Tibial nerve (tissue), 4 donors: ENCODE measurements at places on chromosomes 13 and 19.

DNA sequence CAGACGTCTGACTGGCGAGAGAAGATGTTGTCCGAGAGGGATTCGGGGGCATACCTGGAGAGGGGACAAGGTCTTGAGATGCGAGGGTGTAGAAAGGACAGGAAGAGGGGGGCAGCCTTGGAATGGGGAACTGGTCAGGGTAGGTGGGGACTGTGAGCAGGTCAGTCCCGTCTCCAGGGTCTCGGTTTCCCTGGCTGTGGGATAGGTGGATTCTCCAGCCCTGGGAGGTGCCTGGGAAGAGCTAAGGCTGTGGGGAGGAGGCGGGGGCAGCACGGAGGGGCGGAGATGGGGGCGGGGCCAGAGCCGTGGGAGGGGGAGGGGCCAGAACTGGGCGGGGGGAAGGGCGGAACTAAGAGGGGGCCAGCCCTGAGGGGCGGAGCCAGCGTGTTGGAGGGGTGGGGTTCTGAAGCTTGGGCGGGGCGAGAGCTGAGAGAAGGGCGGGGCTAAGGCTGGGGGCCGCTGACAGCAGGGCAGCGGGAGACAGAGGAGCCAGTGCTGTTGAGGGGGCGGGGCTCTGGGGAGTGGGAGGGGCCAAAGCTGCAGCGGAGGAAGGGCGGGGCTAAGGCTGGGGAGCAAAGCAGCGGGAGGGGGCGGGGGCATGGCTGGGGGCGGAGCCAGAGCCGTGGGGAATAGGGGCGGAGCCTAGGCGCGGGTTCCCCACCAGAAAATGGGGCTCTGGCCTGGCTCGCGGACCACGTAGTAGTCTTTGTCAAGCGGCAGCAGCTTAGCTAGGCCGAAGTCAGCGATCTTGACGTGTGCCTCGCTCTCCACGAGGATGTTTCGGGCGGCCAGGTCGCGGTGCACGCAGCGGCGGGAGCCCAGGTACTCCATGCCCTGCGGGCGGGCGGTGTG, 9.5 kb upstream of the INSL3 start:
- no peaks in the 10 kb centered on the region for H3K36me3 ChIP-seq
- H3K27ac ChIP-seq, result no peak overlapping the region
- peak; percentile 47 for DNase-seq
- H3K27me3 ChIP-seq, result no peaks in the 10 kb centered on the region
- no peak overlapping the region for H3K4me3 ChIP-seq

DNA sequence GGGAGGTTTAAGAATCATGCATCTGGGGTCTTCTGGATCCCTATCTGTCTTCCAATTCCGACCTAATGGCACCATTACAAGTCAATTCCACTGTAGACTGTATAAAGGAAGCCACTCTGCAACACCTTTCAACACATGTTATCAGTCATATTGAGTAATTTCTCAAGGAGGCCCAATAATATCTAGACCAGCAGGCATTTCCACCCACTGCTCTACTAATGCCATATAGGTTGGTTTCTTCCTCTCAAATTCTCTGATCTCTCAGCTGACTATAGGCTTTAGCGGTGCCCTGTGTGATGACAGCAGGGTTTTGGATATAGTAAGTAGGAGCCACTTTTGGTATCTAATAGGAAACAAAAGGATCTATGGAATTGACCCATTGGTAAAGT, 12.4 kb upstream of the ITM2B start:
- no peak overlapping the region for H3K4me3 ChIP-seq
- H3K27me3 ChIP-seq, result no peaks in the 10 kb centered on the region
- H3K4me1 ChIP-seq, result no peaks in the 10 kb centered on the region

GRCh38 chr13:39777527-39778061, 122.1 kb downstream of the COG6 start:
- H3K27ac ChIP-seq, result no peak overlapping the region
- H3K4me3 ChIP-seq, result no peak overlapping the region
- peaks cover 18% of the 10 kb centered on the region for H3K4me1 ChIP-seq
- no peak for DNase-seq

- no peak overlapping the region for H3K27ac ChIP-seq
- no peak for DNase-seq
- H3K4me3 ChIP-seq, result no peak overlapping the region
- H3K27me3 ChIP-seq, result no peaks in the 10 kb centered on the region
- no peaks in the 10 kb centered on the region for H3K36me3 ChIP-seq
Measured at GRCh38 chr19:3580156-3580934, 4.9 kb upstream of the GIPC3 start.
